NAMALWA (cell line): ENCODE measurements at places on chromosomes 1 and 21.
A peak's percentile ranks its signal among the peaks of the same experiment; 100 is the strongest.

GRCh38 chr1:36533897-36534296 is 51.2 kb upstream of the CSF3R start:
- no peak for DNase-seq

- DNase-seq, result no peak
Observed at GRCh38 chr1:234125714-234126113, 221.2 kb downstream of the SLC35F3 start.

GRCh38 chr1:179757933-179758332 is 14.8 kb downstream of the FAM163A start:
- DNase-seq, result no peak

DNA sequence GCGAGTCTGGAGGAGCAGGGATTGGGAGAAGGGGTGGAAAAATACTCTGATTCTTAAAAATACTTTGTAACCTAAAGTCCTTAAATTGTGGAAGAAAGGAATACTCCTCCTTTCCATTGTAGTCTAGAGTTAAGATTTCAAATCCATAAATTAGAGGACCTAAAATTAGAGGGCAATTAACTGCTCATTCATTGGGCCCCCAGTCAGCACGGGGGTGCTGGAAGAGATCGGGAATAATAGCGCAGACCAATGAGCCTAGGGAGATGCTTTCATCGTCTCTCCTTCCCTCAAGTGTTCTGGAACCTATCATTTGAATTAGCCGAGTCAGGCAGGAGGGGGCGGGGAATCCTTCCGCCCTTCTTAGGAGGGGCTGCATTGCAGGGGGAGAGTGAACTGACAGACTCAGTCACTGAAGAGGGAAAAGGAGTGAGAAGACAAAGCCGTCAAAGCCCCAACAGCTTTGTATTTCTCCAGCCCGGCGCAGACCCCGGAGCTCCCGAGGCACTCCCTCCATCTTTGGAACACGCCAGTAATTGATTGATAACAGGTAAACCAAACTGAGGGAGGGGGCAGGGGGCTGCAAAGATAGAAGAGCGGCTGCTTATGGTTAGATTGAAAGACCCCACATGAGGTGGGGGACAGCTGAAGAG is at the start of gene MLLT11:
MLLT11 (plus strand) TSS at position 391 of the 650 bp plus-strand sequence. CDS start 6,828 bp downstream, outside the sequence.
- peak; percentile 74 for DNase-seq

DNA sequence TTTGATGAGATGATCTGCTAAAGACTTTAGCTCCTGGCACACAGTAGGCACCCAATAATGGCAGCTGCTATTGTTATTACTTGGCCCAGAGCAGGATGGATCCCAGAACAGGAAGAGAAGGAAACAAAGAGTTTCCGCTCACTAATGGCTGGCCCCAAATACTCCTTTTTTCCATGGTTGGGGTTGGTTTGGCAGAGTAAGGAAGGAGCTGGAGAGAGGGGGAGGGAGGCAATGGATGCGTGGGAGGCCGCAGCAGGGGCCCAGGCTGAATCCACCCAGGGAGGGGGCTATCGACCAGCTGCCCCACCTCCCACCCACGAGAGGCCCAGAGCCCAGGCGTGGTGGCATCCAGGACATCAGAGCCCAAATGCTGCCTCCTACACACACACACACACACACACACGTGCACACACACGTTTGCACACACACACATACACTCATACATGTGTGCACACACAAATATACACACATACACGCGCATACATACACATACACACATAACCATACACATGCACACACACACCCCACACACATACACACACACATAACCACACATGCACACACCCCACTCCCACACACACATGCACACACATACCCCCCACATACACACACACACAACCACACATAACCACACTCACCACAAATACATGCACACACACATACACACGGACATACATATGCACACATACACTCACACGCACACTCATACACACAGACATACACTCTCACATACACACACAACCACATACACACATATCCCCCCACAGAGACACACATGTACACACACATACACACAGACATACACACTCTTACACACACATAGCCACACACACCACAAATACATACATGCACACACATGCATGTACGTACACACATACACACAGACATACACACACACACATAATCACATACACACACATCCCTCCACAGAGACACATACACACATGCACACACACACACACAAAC is 25.2 kb downstream of the C1QB start:
- no peak for DNase-seq

DNA sequence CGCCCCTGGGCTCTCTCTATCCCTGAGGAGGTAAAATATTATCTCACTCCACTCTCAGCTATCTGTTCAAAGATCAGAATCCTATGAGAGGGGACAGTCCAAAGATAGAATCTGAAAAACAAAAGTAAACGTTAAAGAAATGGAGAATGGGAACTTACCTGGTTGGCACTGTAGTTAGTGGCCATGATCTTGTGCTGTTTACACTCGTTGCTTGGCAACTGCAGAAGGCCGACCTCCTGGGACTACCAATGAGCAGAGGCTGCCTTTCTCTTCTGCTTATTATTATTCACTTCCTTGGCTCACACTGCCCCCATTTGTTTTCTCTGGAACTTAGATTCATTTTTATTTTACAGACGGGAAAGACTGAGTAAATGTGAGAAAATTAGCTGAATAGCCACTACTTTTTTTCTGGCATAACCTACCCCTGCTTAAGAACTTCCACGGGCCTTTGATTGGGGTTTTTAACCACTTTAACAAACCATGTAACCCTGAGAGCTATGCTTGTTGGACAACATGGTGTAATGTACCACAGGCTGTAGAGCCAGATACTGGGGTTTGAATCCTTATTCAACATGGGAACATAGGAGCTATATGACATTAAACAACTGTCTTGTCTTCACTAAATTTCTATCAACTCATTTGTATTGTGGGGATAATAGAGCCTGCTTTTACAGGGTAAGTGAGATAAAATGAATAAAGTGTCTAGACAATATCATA is at the start of gene CFAP126:
CFAP126 (minus strand) TSS at position 193 of the 717 bp plus-strand sequence; CDS start at position 185, 8 bp downstream.
- peak; percentile 94 for DNase-seq

- DNase-seq, result no peak
Observed at GRCh38 chr1:8476006-8476405, 158.1 kb downstream of the SLC45A1 start.

DNA sequence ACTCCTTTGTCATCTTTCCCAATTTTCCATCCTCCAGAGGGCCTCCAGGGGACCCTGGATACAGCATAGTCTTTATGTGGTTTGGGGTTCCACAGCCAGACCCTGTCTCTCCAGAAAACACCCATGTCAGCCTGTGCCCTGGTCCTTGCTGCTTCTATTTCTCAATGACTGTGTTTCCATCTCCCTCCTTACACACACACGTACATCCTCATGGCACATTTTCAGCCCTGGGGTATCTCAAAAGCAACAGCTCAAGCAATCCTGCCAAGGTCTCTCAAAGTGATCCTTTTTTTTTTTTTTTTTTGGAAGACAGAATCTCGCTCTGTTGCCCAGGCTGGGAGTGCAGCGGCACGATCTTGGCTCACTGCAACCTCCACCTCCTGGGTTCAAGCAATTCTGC is 22.3 kb downstream of the QSOX1 start:
- DNase-seq, result no peak

- peak; percentile 76 for DNase-seq
Observed at GRCh38 chr1:112706505-112707220, at the start of gene RHOC. RHOC (minus strand) TSS chr1:112707127; CDS start chr1:112703799, 3,328 bp downstream.

- peak; percentile 36 for DNase-seq
Observed at GRCh38 chr1:31715087-31715872, 11.5 kb upstream of the COL16A1 start.

DNA sequence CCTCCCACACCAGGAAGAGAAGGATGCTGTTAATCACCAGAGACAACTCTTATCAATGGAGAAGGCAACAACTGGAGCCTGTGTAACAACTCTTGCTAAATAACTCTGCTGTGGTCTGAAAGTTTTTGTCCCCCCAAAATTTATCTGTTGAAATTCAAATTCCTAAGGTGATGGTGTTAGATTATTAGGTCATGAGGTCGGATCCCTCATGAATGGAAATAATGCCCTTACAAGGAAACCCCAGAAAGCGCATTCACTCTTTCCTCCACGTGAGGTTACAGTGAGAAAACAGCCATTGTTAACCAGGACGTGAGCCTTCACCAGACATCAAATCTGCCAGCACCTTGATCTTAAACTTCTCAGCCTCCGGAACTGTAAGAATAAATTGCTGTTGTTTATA is 141.9 kb upstream of the CXADR start:
- no peak for DNase-seq

DNA sequence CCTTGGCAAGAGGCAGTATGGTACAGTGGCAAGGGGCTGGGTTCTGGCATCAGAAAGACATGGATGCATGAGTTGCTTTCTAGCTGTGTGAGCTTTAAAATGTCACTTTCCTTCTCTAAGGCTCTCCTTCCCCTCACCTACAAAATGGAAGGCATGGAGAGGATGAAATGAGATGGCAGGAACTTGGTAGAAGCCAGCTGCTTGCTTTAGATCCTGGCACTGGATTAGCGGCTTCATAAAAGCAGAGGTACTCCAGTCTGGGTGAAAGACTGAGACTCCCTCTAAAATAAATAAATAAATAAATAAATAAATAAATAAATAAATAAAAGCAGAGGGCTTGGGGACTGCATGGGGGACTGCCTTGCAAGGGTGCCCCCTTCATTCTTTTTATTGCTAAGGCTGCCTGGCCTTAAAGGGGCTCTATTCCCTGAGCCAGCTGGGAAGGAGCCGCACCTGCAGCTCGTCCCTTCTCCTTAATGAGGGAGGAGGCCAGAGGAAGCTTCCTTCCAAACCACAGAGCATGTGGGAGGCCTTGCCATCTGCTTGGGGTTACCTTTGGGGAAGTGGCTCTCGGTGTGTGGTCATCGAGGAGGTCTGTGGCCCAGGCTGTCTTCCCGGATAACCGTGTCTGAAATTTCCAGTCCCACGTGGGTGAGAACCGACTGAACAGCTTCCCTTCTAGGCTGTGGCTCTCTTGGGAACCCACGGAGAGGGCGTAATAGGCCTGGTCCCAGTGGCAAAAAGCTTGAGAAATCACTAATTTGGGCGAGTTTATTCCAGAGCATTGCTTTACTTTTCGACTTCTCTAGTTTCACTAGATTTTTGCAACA is 2.0 kb upstream of the ATP13A2 start:
- DNase-seq, result no peak

- no peak for DNase-seq
Observed at GRCh38 chr1:68229650-68230483, 2.5 kb downstream of the WLS start.

DNA sequence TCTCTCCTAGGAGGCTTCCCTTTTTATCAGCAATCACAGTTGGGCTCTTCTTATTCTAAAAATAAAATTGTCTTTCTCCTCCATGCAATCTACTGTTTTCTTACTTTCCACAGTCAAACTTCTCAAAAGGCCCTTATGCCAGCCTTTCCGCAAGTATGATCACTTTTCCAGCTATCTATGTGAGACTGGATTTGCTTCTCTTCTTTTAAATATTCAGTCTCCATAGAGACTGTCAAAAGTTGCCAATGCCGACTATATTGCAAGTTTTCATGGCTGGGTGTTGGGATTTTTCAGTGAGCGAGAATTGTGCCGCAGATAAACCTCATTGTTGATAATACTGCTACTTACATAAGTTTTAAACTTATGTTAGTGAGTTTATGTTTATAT is 4.8 kb upstream of the LSM10 start:
- no peak for DNase-seq

- peak; percentile 19 for DNase-seq
Observed at GRCh38 chr1:37622131-37622530, 12.6 kb downstream of the RSPO1 start.

GRCh38 chr1:8026976-8027747 is 1.1 kb upstream of the ERRFI1 start:
- no peak for DNase-seq

- DNase-seq, result no peak
Observed at GRCh38 chr1:99533909-99534637, 111.8 kb upstream of the PALMD start.

DNA sequence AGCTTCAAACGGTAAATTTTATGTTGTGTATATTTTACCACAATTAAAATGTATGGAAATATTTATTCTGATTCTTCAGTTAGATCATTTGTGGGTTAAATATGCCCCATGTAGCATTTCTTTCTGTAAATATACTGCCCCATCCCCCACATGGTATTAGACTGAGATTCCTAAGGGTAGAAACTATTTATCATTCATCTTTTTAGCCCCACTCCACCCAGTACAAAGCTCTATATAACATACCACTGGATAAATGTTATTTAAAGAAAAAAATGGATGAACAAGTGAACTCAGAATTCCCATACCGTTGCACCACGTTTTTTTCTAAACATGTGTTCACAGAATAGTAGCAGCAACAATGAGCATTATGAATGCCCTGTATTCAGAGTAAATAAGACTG is 234.0 kb upstream of the IRF2BP2 start:
- no peak for DNase-seq

DNA sequence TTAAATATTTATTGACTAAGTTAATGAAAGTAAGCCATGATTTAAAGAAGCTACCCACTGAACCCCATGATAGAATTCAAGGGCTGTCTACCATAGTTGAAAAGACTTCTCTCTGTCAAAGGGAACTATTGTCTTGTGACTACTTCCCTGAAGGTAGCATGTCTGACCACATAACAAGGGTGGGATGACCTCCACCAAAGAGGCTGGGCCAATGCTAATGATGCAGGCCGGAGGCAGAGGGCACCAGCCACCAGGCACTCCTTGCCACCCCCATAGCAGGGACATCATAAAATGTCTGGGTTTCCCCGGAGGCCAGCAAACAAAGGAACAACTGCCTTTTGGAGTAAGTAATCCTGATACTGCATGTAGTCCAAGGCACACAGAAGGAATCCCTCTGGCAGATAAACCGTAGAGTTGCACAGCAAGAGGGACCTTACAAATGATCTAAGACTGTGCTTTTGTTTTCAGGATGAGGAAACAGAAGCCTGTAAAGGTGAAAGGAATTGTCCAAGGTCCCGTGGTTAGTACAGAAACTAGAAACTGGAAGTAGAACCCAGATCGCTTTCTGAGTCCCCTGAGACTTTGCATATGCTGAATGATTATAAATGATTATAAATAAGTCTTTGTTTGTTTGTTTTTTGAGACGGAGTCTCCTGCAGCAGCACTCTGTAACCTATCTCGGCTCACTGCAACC is 33.5 kb upstream of the ITPKB start:
- DNase-seq, result peak; percentile 40

GRCh38 chr1:181506563-181507353 is 23.4 kb downstream of the CACNA1E start:
- DNase-seq, result no peak

GRCh38 chr1:210010161-210010560 is 72.1 kb downstream of the SYT14 start:
- no peak for DNase-seq

GRCh38 chr1:82160036-82160435 is 359.3 kb downstream of the ADGRL2 start:
- no peak for DNase-seq

DNA sequence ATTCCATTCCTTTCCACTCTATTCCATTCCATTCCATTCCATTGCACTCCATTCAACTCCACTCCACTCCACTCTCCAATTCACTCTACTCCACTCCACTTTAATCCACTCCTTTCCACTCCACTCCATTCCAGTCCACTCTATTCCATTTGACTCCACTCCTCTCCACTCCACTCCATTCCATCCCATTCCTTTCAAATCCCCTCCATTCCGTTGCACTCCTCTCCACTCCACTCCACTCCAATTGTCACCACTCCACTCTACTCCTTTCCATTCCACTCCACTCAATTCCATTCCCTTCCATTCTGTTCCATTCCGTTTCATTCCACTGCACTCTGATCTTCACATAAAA is 2563.7 kb upstream of the TPTE start:
- no peak for DNase-seq
